Left ventricle myocardium inferior (tissue), 1 donor: ENCODE measurements at places on chromosomes 7 and 10. TPM values are rescaled to one million over a fixed set of nuclear protein-coding genes. Genes with fewer than 3 reads are reported as not detected.
A peak's percentile ranks its signal among the peaks of the same experiment; 100 is the strongest.

GRCh38 chr10:43075612-43076003 lies 1.3 kb upstream of the RET start:
- no peak for DNase-seq

SLC13A1 gene
- not detected for total RNA-seq

GRCh38 chr7:99040104-99040958 lies 103.6 kb downstream of the SMURF1 start:
- DNase-seq = peak; percentile 76

GRCh38 chr10:70504521-70505358 lies 26.2 kb downstream of the PALD1 start:
- DNase-seq = no peak

DNA sequence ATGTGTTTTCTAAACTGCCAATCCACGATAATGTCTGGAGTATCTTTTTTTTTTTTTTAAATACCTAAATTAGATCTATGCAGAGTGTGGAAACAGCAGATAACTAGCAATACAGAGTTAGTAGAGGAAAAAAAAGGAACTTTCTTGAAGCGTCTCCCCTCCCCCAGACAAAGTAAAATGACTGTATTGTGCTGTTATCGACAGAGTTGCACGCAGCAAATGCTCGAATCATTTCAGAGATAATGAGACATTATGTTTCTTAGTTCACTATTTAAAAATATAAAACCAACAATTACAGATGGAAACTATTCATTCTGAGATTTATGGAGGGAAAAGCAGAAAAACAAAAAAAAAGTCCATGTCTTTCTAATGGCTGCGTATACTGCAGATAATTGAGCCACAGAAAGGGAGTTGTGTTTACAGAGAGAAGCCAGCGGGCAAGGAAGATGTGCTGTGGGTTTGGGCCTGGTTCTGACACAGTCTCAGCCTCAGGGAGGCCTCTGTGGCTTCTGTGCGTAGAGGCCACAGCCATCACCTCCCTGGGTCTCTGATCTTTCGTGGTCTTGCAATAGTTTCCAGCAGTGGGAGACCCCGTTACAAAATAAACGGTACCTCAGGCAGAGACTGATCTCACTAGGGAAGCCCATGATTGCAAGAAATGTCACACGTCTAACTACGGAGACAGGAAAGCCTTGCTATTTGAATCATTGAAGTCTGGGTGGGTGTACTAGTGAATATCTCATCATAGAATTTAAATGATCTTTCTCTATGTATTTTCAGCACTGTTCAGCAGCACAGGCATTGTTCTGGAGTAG lies 19.1 kb upstream of the KLF6 start:
- DNase-seq = no peak

PLEKHS1 gene
- not detected for total RNA-seq

- DNase-seq = no peak
Observed at GRCh38 chr7:99258501-99258900, 14.1 kb upstream of the MYH16 start.

DNA sequence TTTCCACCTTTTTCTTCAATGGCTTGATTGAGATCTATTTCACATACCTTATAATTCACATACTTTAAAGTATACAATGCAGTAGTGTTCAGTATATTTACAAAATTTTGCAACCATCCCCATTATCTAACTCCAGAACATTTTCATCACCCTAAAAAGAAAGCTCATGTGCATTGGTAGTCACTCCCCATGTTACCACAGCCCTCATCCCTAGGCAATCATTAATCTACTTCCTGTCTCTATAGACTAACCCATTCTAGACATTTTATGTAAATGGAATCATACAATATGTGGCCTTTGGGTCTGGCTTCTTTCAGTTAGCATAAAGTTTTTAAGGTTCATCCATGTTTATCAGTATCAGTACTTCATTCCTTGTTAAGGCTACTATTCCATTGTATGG lies 214.2 kb downstream of the WDR11 start:
- no peak for DNase-seq

GRCh38 chr10:132599732-132600131 lies 62.1 kb downstream of the INPP5A start:
- DNase-seq = no peak

GRCh38 chr10:13270877-13271551 lies 28.9 kb downstream of the PHYH start:
- no peak for DNase-seq

TMEM168 gene
- 13.3 TPM for total RNA-seq

LRIT1 gene
- not detected for total RNA-seq

ATG9B gene
- not detected for total RNA-seq

CTAGE8 gene
- 0.08 TPM for total RNA-seq

DNA sequence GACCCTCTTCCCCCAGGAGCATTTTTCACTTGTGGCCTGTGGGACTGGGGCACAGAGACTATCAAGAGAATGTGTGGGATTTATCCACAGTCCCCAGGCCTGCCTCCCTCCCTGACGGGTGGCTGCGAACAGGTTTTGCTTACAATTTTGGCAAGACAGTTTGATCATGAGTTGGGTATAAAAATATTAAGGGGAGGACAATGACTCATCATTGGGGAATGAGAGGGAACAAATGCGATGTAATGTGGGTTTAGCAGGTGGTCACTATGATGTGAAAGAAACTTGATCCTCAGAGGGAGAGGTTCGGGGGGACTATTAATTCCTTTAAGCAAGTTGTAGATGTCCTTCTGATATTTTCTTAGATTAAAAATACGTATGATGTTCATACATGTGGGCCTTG lies 52.2 kb downstream of the EMX2 start:
- no peak for DNase-seq

- DNase-seq = no peak
Observed at GRCh38 chr10:16648366-16648765, 126.7 kb upstream of the C1QL3 start.
